ENCODE measurements at places on chromosomes 6 and 20. TPM values are rescaled to one million over a fixed set of nuclear protein-coding genes. Genes with fewer than 3 reads are reported as not detected.

Gene GABRR1
- 1.3 TPM for polyA plus RNA-seq

Gene IYD
- 4.1 TPM for polyA plus RNA-seq

Gene CGAS
- polyA plus RNA-seq: 3.3 TPM

Gene LY6G5B
- polyA plus RNA-seq: 9.0 TPM

Gene RALGAPB
- 44.4 TPM for polyA plus RNA-seq

Gene SLC32A1
- 2.4 TPM for polyA plus RNA-seq

Gene KCNK5
- polyA plus RNA-seq: 15.4 TPM

Gene C6orf141
- 0.98 TPM for polyA plus RNA-seq

Gene BPIFB1
- not detected for polyA plus RNA-seq

Gene PRRC2A
- 129 TPM for polyA plus RNA-seq

Gene ADGRF4
- polyA plus RNA-seq: 0.30 TPM

Gene EPPIN
- polyA plus RNA-seq: 0.65 TPM

Gene TRDN
- 4.7 TPM for polyA plus RNA-seq

Gene TRAPPC3L
- 0.32 TPM for polyA plus RNA-seq

Gene CST2
- not detected for polyA plus RNA-seq

Gene TMC2
- 0.14 TPM for polyA plus RNA-seq

Gene GATA5
- 7.3 TPM for polyA plus RNA-seq

Gene SIM1
- polyA plus RNA-seq: 26.5 TPM

Gene NKX2-4
- polyA plus RNA-seq: not detected

Gene PPP1R16B
- 8.6 TPM for polyA plus RNA-seq

Gene HCK
- polyA plus RNA-seq: 3.0 TPM

Gene TMEM170B
- polyA plus RNA-seq: 8.0 TPM

Gene VSX1
- not detected for polyA plus RNA-seq

Gene PACRG
- polyA plus RNA-seq: 20.1 TPM

Gene SRSF12
- polyA plus RNA-seq: 11.8 TPM

Gene LEMD2
- polyA plus RNA-seq: 65.1 TPM

Gene NMBR
- 0.28 TPM for polyA plus RNA-seq

Data from left renal cortex interstitium (tissue), 4 donors.